Right atrium auricular region (tissue), 2 donors: ENCODE measurements at places on chromosomes 4 and X. TPM values are rescaled to one million over a fixed set of nuclear protein-coding genes. Genes with fewer than 3 reads are reported as not detected.
A peak's percentile ranks its signal among the peaks of the same experiment; 100 is the strongest.

Gene FDCSP
- not detected for total RNA-seq

Gene TMEM185A
- total RNA-seq = 37.2 TPM

GRCh38 chr4:48588230-48589097 lies 98.4 kb downstream of the ZAR1 start:
- no peaks in the 10 kb centered on the region for H3K27me3 ChIP-seq
- H3K4me3 ChIP-seq = no peak overlapping the region
- peaks cover 28% of the 10 kb centered on the region for H3K36me3 ChIP-seq
- no peak for DNase-seq
- H3K27ac ChIP-seq = no peak overlapping the region
- no peaks in the 10 kb centered on the region for H3K4me1 ChIP-seq

DNA sequence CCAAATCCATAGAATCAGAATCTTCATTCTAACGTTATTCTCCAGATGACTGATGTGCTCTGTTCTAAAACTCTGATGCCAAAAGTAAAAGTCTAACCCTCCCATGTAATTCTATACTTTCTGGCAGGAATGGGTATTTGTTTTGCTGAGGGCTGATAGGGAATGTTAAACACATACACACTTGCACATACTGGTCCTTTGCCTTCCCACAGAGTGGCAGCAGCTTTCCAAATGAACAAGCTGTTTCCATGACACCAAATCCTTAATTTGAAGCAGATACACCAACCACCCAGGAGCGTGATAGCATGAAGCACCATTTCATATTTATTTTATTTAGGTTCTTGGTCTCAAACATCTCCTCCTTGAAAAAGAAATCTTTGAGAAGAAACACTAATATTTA lies 155.5 kb upstream of the PRDX4 start:
- H3K4me3 ChIP-seq = no peak overlapping the region
- H3K36me3 ChIP-seq = no peaks in the 10 kb centered on the region

- H3K27ac ChIP-seq = no peak overlapping the region
- H3K4me1 ChIP-seq = no peaks in the 10 kb centered on the region
- DNase-seq = no peak
- H3K27me3 ChIP-seq = no peaks in the 10 kb centered on the region
- no peak overlapping the region for H3K4me3 ChIP-seq
Measured at GRCh38 chr4:8345053-8345945, 75.7 kb downstream of the HTRA3 start.

Gene LRRC66
- not detected for total RNA-seq

GRCh38 chr4:64857198-64857597 lies 447.9 kb upstream of the TECRL start:
- H3K27ac ChIP-seq = no peak overlapping the region
- H3K4me1 ChIP-seq = no peaks in the 10 kb centered on the region
- H3K36me3 ChIP-seq = no peaks in the 10 kb centered on the region
- no peak overlapping the region for H3K4me3 ChIP-seq
- DNase-seq = no peak

DNA sequence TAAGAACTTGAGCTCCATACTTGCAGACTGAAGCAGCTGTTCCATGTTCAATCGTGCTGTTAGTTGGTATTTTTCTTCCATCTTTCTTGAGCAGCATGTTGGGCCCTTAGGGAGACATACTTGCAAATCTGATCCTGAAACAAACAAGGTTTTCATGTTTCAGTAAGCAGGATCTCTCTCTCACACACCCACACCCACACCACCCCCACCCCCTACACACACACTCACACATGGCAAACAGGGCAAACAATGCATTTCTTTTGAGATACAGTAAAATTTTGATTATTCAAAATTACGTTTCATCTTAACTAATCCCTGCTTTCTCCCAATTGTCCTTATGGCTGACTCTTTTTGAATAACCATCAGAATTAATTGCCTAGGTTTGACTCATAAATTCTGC lies 32.3 kb downstream of the GPC3 start:
- H3K4me1 ChIP-seq = no peaks in the 10 kb centered on the region
- H3K27ac ChIP-seq = no peak overlapping the region
- H3K27me3 ChIP-seq = no peaks in the 10 kb centered on the region
- H3K36me3 ChIP-seq = no peaks in the 10 kb centered on the region
- no peak for DNase-seq
- no peak overlapping the region for H3K4me3 ChIP-seq

GRCh38 chr4:1239950-1240307 lies 9.0 kb downstream of the CTBP1 start:
- H3K36me3 ChIP-seq = peaks cover 53% of the 10 kb centered on the region
- H3K4me3 ChIP-seq = no peak overlapping the region
- DNase-seq = no peak
- H3K4me1 ChIP-seq = peaks cover 41% of the 10 kb centered on the region
- no peak overlapping the region for H3K27ac ChIP-seq

Gene TRIM60
- total RNA-seq = not detected

DNA sequence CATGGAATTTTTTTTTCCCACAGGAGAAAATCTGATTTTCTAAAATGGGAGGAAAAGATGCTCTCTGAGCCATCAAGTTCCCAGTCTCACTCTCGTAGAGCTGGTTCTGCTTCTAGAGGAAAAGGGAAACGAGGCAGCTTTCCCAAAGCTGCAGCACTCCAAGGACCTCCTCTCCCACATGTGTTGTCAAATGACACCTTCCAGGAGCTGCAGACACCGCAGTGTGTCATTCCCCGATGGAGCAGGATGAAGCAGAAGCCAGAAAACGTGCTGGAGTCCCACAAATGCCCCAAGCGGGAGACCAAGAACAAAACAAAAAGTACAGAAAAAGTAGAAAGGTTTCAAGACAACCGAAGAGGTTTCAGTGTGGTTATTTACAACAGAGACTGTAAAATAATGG lies 348.1 kb downstream of the ARHGAP10 start:
- no peak for DNase-seq
- no peaks in the 10 kb centered on the region for H3K27me3 ChIP-seq
- H3K27ac ChIP-seq = no peak overlapping the region

GRCh38 chrX:103175944-103176753 lies 38.8 kb upstream of the BEX4 start:
- DNase-seq = peak; percentile 75
- no peaks in the 10 kb centered on the region for H3K27me3 ChIP-seq
- H3K36me3 ChIP-seq = no peaks in the 10 kb centered on the region
- H3K27ac ChIP-seq = no peak overlapping the region
- H3K4me1 ChIP-seq = no peaks in the 10 kb centered on the region

Gene LRP2BP
- 1.3 TPM for total RNA-seq

GRCh38 chrX:65723706-65724105 lies 56.3 kb downstream of the MSN start:
- DNase-seq = no peak
- no peaks in the 10 kb centered on the region for H3K27me3 ChIP-seq
- peaks cover 11% of the 10 kb centered on the region for H3K4me1 ChIP-seq
- H3K4me3 ChIP-seq = no peak overlapping the region

- no peaks in the 10 kb centered on the region for H3K36me3 ChIP-seq
- DNase-seq = no peak
- H3K4me3 ChIP-seq = no peak overlapping the region
- H3K27ac ChIP-seq = no peak overlapping the region
Measured at GRCh38 chr4:118947095-118947494, 58.4 kb downstream of the SYNPO2 start.

Gene RTL9
- 0.67 TPM for total RNA-seq

Gene XAGE2
- total RNA-seq = not detected

GRCh38 chrX:79452881-79453280 lies 85.7 kb upstream of the ITM2A start:
- H3K27me3 ChIP-seq = no peaks in the 10 kb centered on the region
- H3K36me3 ChIP-seq = no peaks in the 10 kb centered on the region
- H3K4me3 ChIP-seq = no peak overlapping the region
- H3K4me1 ChIP-seq = no peaks in the 10 kb centered on the region

DNA sequence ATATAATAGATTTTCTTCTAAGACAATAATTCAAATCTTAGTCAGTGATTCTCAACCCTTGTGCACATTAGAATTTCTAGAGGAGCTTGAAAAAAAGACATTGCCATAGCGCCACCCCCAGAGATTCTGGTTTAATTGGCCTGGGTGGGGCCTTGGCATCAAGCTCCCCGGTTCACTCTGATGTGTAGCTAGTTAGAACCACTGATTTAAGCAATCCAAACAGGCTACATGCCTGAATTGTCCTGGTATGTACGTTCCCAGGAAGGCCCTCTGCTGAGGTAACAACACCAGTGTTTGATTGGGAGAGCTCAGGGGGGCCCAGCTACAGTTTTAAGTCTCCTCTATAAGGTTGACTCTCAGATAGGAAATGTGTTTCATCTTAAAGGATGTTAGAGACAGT lies 1.3 kb upstream of the ATP10D start:
- no peaks in the 10 kb centered on the region for H3K36me3 ChIP-seq
- no peak overlapping the region for H3K4me3 ChIP-seq
- DNase-seq = no peak
- H3K27ac ChIP-seq = peak overlapping the region; percentile 92

- H3K4me1 ChIP-seq = no peaks in the 10 kb centered on the region
- H3K27ac ChIP-seq = no peak overlapping the region
- H3K27me3 ChIP-seq = no peaks in the 10 kb centered on the region
- H3K36me3 ChIP-seq = no peaks in the 10 kb centered on the region
- H3K4me3 ChIP-seq = no peak overlapping the region
Measured at GRCh38 chr4:174369985-174370384, 86.3 kb downstream of the CEP44 start.

Gene KIT
- total RNA-seq = 2.6 TPM
